Fibroblast of mammary gland (primary cell): ENCODE measurements at places on chromosomes 4 and X.

GRCh38 chr4:119041951-119042560, 93.6 kb upstream of the MYOZ2 start:
- peak; percentile 84 for DNase-seq

DNA sequence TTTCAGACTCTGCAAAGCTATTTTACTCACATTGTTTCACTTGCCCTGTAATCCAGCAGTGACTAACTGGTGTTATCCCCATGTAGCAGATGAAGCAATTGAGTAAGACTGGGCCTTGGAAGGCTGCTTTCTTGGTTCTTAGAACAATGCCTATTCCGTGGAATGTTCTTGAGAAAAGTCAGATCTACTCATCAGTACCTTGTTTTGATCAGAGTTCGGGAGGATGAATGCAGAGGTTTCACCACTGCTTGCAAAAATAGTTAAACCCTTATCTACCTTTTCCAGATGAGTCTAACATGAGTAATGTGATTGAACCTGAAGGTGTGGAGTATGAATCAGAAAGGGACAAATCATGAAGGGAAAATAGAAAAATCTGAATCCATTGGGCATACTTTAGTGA, 1.8 kb downstream of the MAOB start:
- DNase-seq: peak; percentile 6

DNA sequence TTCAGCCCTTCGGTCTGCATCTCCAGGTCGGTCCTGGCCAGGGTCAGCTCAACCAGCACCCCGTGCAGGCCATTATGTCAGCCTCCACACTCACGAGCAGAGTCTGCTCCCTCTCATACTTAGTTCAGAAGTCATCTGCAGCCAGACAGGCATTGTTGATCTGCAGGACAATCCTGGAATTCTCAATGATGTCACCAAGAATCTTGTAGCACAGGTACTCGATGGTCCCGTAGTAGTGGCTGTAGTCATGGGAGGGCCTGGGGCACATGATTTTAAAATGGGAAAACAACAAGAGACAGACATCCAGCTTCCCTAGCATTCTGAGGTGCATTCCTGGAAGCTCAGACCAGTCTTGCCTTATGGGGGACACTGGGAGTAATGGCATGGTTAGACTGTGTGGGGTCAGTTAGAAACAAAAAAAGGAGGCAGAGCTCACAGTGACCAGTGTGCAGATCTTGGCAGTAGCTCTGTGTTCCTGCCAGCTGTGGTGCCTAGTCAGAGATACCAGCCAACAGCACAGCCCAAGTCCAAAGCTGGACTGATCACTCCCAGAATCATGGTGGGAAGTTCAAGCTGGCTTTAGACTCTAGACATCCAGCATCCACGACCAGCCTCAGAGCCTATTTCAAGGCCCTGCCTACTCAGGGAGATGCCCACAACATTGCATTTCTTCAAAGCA, 31.9 kb downstream of the LRIT3 start:
- no peak for DNase-seq

DNA sequence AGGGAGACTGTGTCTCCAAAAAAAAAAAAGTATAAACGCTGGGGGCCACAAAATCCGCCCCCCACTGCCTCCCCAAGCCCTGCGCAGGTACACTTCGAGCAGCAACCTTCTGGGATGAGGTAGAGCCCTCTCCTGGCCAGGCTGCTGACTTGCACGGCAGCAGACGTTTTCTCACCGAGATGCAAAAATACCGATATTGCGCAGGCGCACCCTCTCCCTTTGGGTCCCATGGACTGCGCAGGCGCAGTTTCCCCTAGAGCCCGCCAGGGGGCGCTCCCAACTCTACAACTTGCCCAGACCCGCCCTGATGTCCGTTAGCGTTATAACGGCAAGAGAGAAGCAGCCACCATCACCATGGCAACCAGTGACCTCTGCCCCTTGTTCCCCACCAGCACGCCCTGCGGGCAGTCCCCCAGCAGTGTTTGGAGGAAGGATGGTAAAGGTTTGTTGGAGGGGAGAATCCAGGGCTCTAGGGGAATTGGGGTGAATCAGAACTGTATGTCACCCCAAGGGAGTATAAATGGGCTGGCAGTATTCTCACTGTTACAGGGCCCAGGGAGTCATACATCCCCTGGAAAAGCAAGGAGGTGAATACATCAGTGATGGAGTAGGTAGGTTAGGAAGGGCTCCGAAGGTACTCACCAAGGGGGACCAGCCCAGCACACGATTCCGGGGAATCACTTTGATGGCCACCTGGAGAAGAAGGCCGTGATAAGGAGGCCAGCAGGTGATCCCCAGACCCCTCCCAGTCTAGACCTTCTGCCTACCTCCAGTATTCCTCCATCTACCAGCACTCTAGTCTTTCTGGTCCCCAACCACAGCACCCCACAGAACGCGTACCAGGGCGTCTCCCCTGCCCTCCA, 1.5 kb downstream of the PIM2 start:
- DNase-seq: peak; percentile 85

- DNase-seq: peak; percentile 77
Measured at GRCh38 chrX:74458736-74459135, 37.4 kb downstream of the SLC16A2 start.

- DNase-seq: peak; percentile 74
Measured at GRCh38 chr4:7964890-7965662, 25.4 kb upstream of the AFAP1 start.

DNA sequence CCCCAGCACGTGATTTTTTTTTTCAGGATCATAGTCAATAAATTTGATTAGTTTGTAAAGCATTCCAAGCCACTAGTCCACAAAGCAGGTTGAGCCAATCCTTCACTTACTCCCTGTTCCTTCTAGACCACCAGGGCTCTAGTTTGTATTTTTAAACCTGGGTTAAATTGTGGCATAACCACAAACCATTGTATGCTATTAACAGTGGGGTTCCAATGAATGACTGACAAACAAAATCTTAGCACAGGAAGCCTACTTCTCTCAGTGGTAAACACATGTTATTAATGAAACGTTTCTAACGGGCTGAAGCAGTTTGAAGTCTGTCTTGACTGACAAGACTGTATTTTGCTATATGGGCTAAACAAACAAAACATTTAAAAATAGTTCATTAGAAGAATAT, 48.6 kb upstream of the GYPA start:
- no peak for DNase-seq

DNA sequence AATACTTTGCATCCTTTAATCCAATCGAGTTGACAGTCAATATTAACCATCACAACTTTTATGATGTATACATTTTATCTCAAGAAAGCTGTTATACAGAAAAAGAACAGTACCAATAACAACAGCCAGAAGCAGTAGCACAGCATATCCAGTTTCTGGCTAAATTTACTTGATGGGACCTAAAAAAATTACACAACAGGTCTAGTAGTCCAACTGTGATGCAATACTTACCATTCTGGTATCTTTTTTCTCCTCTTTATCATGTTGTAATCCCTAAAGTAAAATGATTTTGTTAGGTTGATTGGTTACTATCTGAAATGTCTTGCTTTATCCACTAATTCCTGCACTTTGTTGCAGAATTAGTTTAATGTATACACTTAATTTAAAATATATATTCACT, 1150.6 kb downstream of the FAT4 start:
- DNase-seq: peak; percentile 16

- peak; percentile 100 for DNase-seq
Measured at GRCh38 chr4:25172961-25173915, 13.0 kb upstream of the SEPSECS start.

DNA sequence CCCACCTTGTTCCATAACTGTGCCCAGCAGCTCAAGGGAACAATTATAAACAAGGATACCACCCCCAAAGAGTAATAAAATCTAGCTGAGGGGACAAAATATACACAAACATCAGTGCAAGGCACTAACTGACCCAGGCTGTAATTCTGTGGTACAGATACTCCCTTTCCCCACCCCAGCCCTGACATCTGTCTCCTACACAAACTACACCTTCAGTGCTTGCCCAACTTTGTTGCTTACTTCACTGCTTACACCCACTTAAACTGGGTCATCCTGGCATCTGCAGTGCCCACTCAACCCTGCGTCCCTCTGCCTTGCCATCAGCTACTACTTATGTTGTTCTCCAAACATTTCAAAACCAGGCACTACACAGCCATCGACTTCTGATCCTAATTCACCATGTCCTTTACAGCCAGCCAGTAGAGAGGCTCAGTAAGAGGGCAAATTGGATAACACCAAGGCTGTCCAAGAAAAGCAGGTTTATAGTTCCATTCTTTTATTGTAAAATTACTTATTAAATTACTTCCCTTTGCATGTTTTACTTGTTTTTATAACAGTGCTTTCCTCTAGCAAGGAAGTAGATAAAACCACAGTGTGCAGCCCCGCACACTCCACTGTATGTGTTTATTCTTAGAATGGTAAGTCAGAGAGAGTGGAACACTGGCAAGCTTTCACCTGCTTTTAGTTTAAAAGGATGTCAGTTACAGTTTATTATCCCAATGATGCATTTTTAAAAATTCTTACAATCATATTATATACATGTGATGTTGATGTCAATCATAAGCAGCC, 149.6 kb downstream of the INPP4B start:
- no peak for DNase-seq

- DNase-seq: no peak
Measured at GRCh38 chr4:76280488-76281441, 25.8 kb upstream of the STBD1 start.

DNA sequence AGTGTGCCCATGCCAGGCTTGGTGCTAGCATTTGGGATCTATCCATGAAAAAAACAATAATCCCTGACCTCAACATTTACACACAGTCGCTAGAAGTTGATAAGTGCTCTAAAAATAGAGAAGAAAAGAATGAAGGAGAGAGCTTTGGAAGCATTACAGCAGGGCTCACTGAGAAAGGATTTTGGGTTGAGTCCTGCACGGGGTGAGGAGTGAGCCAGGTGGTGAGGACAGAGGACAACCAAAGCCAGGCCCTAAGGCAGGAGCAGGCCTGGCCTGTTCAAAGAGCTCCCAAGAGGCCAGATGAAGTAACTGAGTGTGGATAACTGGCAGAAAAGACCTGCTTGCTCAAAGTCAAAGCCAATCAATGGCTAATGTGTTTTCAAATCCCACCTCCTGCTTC, 20.7 kb upstream of the PROM1 start:
- DNase-seq: no peak

DNA sequence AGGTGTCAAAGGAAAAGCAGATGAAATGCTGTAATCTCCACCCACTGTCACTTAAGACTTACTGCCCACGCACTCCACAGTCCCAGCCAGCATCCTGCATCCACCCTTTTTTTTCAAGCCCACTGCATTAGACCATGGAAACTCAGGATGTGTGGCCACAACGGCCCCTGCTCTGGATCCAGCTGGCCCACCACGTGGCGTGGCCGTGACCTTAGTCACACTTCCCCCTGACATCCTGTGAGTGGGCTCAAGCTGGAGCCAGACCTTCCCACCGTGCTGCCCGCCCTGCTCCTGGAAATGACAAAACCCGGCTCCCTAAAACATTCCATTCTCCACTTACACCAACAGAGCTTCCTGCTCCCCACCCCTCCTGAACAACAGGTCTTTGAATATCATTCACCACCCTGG, 588.3 kb upstream of the DIPK2B start:
- peak; percentile 78 for DNase-seq

DNA sequence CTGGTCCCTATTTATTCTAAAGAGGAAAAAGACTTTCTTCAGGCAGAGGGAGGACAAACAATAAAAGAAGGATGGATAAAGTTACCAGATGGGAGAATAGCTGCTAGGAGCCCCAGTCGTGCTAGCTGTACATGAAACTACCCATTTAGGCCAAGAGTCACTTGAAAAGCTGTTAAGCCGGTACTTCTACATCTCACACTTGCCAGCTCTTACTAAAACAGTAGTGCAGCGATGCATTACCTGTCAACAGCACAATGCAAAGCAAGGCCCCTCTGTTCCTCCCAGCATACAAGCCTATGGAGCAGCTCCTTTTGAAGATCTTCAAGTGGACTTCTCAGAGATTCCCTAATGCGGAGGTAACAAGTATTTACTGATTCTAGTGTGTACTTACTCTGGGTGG, 1138.8 kb downstream of the ARAP2 start:
- DNase-seq: no peak

GRCh38 chrX:10901290-10901633, 209.9 kb upstream of the HCCS start:
- DNase-seq: no peak

- no peak for DNase-seq
Measured at GRCh38 chrX:49710744-49711319, 15.0 kb upstream of the PAGE1 start.

GRCh38 chrX:122770581-122770980, 413.5 kb upstream of the GRIA3 start:
- DNase-seq: no peak

GRCh38 chrX:12701628-12702027, 89.6 kb upstream of the PRPS2 start:
- DNase-seq: peak; percentile 71

DNA sequence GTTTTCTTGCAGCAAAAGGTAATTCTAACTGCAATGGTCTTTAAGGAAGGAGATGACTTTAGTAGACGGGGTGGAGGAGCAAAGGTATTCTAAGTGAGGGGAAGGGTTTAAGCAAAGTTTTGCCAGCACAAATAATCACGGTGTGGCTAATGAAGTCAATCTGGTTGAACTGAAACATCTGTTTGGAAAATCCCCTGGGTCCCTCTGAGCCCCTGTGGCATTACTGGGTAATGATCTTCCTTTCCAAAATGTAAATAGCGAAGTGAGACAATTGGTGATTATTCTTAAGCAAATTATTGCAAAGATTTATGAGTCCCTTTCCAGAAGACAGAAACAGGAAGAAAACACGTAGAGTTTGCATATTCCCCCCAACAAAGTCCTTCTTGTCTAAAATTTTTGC, 47.2 kb downstream of the FGFBP1 start:
- DNase-seq: no peak

DNA sequence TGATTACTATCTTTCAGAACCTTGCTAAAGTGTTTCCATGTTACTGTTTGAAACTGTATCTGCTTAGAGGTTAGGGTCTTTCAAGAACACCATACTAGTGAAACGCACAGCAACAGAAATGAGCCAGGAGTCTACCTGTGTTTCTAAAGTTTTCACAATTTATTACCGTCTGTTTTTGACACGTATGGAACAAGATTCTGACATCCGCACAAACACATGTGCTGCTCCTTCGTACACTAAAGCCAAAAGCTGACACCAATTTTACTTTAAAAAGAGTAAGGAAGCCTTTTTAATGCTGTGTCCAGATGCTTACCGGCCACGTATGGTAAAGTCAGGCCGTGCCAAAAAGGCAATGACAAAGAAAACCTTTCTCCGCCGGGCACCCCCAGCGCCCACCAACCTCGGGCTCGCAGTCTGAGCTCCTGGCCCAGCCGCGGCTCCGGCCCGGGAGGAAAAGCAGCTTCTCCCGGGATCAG, 532 bp downstream of the RPS4X start:
- no peak for DNase-seq

- DNase-seq: peak; percentile 53
Measured at GRCh38 chrX:3129256-3129655, 88.0 kb downstream of the ARSF start.

- peak; percentile 50 for DNase-seq
Measured at GRCh38 chr4:111450867-111451266, 694.4 kb upstream of the FAM241A start.

DNA sequence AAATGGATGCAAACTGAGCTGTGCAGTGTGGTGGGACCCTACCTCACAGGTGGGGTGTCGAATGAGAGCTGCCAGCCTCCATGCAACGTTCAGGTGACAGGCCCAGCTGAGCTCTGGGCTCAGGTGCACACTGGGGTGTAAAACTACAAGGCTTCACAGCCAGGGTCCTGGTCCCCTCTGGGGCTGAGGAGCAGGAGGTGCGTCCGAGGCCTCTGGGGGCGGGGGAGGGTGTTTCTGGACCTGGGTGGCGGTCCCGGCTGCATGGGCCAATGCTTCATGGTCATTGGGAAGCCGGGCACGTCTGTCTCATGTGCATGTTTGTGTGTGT, 26.5 kb upstream of the SORCS2 start:
- DNase-seq: no peak

GRCh38 chr4:1772853-1773538, 20.1 kb upstream of the FGFR3 start:
- no peak for DNase-seq

- DNase-seq: peak; percentile 31
Measured at GRCh38 chrX:133215747-133216146, 2.4 kb downstream of the TFDP3 start.
